SW 1271 (cell line): ENCODE measurements at places on chromosomes 16 and 17.

DNA sequence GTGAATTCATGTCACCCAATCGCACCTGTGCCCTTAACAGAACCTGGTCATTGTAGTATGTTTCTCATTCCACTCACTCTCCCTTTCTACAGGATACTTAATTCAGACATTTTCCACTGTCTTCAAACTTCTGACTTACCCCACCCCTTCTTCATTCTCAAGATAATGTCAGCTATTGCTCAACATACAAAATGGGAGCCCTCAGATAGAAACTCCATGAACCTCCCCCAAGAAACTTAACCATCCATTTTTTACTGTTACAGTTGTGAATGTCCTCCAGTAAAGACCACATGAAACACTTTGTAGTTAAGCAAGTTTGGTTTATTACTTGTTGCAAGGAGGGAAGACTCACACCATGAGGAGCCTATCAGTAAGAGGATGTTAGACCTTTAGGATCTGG is 22.1 kb upstream of the ARHGAP17 start:
- DNase-seq: no peak

DNA sequence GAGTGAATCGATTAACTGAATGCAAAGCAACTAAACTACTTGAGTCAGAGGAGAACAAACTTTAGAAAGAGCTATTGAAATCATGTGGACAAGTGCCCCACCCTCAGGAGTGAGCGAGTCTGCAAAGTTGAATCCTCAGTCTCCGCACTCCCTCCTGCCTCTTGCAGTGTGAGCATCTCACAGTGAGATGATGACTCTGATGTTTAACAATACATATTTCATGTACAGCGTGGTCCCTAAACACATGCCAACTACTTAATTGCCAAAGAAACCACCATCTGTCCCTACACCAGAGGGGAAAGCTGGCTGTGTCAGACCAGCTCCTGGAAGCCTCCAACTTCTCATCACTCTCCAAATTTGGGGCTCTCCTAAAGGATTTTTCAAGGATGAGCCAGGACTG is 31.2 kb downstream of the PIMREG start:
- DNase-seq: no peak

- DNase-seq: no peak
These were observed 170.5 kb upstream of the WSCD1 start for GRCh38 chr17:5899496-5900195.

DNA sequence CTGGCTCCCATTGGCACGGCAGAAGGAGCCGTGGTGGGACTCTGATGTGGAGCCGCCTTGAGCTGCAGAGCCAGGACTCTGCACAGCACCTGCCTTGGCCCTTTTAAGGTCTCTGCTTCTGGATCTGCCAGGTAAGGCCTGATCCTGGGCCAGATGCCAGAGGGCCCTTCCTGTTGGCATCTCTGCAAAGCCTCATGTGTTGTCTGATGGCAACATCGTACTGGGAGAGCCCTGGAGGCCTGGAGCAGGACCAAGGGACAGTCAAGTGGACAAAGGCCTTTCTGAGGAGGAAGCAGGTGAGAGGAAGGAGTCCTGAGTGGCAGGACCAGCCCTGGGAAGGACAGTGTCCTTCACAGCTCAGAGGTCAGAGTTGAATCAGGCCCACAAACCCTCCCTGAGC is 26.1 kb downstream of the SOCS1 start:
- DNase-seq: no peak

GRCh38 chr17:12680407-12680897 is 14.8 kb downstream of the MYOCD start:
- DNase-seq: no peak

DNA sequence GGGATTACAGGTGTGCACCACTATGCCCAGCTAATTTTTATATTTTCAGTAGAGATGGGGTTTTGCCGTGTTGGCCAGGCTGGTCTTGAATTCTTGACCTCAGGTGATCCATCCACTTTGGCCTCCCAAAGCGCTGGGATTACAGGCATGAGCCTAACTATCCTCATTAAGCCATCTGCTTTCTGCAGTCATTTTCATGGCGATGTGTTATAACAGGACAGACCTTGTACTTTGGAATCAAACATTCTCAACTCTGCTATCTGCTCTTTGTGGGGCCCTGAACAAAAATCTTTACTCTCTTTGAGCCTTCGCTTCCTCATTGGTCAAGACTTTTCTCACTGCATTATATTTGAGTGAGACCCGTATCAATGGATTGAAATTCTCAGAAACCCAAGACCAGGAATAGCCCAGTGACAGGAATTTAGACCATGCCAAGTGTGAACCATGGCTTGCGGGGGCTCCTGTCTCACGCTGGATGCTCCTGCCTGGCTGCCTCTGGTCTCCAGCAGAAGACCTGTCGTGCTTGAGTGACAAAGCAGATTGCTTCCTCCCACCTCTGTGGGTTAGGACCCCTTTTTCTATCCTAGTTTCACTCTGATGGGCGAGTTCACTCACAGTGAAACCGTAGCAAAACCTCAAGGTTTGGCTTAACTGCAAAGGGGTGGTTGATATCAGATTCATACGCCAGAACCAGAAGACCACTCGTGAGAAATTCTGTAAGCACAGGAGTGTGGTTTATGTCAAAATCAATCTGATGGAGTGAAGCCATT is 519.1 kb downstream of the MAF start:
- no peak for DNase-seq

- DNase-seq: no peak
These were observed 16.0 kb upstream of the CCL18 start for GRCh38 chr17:36048066-36048465.

DNA sequence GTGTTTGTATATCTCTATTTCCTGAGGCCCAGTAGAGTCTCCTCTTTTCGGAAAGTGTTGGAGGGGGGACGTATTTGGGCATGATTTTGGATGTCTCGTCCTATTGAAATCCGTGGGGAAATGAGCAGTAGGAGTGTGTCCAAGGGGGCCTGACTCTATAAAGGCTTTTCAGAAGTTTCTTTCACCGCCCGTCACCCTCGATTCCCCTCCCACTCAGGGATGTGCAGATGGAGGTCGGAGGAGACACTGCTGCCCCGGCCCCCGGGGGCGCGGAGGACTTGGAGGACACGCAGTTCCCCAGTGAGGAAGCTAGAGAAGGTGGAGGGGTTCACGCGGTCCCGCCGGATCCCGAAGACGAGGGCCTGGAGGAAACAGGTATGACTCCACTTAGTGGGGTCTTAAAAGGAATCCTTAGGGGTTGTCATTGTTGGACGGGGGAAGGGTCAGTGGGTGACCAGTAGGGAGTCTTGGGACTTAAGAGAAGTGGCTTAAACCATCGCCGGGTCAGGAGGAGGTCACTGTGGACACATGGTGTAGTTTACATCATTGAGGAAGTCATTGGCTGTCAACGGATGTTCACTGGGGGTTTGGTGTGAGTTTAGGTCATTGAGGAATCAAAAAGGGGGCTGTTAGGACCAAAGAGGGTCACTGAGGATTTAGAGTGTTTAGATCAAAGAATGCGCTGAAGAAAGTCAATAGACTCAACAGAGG is 424 bp downstream of the MON1B start:
- DNase-seq: no peak

GRCh38 chr17:75885431-75885830 is 7.0 kb upstream of the TRIM47 start:
- DNase-seq: no peak

DNA sequence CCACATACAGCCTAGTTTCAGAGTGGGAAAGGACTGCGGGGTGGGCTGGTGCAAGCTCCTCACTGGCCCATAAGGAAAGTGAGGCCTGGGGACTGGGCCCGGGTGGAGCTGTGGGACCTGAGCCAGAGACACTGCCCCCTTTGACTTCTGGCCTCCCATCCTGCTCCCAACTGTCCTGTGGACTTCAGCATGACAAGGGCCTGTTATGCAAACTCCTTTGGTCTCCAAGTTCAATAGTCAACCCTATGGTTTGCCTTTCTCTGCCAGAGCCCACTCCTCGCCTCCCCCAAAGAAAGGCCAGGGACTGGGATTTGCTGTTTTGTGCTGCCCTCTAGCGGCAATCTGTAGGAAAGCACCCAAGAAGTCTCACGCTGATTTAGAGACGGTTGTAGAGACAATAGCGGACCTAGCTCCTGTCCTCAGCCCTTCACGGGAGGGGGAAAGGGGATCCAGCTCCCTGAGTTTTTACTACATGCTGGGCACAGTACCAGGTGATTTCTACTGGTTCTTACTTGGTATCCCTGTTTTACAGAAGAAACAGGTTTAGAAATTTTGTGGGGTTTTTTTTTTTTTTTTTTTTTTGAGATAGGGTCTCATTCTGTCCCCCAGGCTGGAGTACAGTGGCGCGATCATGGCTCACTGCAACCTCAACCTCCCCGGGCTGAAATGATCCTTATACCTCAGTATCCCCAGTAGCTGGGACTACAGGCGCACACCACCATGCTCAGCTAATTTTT is 1.2 kb upstream of the TLCD3B start:
- DNase-seq: peak; percentile 69

GRCh38 chr16:67216612-67217490 is 10.1 kb upstream of the TMEM208 start:
- DNase-seq: no peak
